Smooth muscle cell of bladder (primary cell): ENCODE measurements at places on chromosomes 1 and 21. TPM values are rescaled to one million over a fixed set of nuclear protein-coding genes. Genes with fewer than 3 reads are reported as not detected.

Gene FMO2
- total RNA-seq, result 0.28 and 1.9 TPM in 2 replicates

Gene CHIA
- total RNA-seq, result not detected in 2 replicates

Gene PADI1
- under 0.01 TPM in 2 replicates for total RNA-seq

Gene COQ8A
- total RNA-seq, result 7.4 and 10.4 TPM in 2 replicates

Gene OR14K1
- not detected in 2 replicates for total RNA-seq

Gene CR1L
- not detected in 2 replicates for total RNA-seq

Gene FNDC10
- 0.43 and 0.92 TPM in 2 replicates for total RNA-seq

Gene ENSA
- total RNA-seq, result 55.3 and 64.6 TPM in 2 replicates

Gene GIPC2
- total RNA-seq, result 0.09 and 0.14 TPM in 2 replicates

Gene MCOLN3
- 0.28 TPM in 2 replicates for total RNA-seq

Gene SV2A
- total RNA-seq, result 14.1 and 18.3 TPM in 2 replicates

Gene AGMAT
- total RNA-seq, result 0.83 and 1.6 TPM in 2 replicates

Gene WNT3A
- total RNA-seq, result not detected in 2 replicates

Gene TSTD1
- total RNA-seq, result 16.9 and 27.3 TPM in 2 replicates
